ENCODE measurements at places on chromosomes 11 and 22.

GRCh38 chr11:47524291-47524874 lies 28.5 kb downstream of the CELF1 start:
- DNase-seq, result no peak

DNA sequence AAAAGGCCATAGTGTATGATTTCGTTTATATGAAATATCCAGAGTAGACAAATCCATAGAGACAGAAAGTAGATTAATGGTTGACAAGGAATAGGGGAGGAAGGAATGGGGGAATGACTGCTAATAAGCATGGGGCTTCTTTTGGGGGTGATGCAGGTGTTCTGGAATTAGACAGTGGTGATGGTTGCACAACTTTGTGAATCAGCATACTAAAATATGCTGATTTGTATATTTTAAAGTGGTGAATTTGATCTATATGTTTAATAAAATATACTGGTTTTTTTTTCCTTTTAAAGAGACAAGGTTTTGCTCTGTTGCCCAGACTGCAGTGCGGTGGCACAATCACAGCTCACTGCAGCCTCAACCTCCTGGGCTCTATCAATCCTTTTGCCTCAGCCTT lies 6.5 kb upstream of the HORMAD2 start:
- no peak for DNase-seq

GRCh38 chr11:47106798-47107411 lies 69.8 kb downstream of the ARFGAP2 start:
- DNase-seq, result no peak

DNA sequence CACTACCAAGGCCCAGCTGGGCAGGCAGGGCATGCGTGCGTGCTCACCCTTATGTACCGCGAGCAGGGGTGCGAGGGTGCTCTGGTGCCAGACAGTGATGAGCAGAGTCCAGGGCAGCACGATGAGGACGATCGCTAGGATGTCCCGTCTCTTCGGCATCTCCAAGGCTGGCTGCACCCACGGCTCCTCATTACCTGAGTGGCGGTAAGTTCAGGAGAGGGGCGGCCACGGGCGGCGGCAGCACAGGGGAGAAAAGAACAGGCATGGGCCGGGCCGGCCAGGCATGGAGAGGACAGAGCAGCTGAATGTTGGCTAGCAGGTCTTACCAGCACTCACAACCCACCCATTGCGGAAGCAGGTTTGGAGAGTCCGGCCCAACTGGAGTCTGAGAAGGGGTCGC lies 24.5 kb downstream of the B3GAT1 start:
- no peak for DNase-seq

GRCh38 chr22:48959496-48959895 lies 868.2 kb downstream of the BRD1 start:
- DNase-seq, result no peak

- peak; percentile 78 for DNase-seq
These were observed 7.0 kb downstream of the FXYD2 start for GRCh38 chr11:117817368-117818040.

DNA sequence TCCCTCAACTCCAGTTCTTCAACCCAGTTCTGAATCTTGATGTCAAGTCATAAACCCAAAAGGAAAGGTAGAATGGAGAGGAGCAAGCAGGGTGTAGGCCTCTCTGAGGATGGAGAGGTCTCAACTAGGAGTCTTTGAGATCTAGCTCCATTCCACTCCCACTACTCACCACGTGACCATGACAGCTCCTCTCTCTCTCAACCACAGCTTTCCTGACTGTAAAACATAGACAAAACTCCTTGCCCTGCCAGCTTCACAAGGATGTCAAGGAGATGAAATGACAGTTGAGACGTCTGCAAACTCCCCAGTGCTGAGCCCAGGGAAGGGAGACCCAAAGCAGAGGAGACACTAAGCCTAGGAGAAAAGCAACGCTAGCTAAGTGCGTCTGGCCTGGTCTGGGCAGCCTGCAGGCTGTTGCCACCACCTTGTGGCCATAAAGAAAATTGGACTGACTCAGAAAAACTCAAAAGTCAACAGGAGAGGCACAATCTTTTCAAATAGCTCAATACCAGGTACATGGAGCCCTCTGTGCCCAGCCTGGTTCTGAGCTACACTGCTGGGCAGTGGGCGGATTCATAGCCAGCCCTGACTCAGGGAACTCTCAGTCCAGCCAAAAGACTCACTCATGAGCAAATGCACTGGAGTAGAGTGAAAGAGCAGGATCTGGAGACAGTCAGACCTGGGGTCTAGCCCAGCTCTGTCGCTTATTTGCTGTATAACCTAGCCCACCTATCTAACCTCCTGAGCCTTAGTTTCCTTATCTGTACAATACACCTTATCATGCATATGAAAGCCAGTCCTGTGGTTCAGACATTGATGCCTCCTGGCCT lies 3.4 kb downstream of the CLPB start:
- DNase-seq, result peak; percentile 71

DNA sequence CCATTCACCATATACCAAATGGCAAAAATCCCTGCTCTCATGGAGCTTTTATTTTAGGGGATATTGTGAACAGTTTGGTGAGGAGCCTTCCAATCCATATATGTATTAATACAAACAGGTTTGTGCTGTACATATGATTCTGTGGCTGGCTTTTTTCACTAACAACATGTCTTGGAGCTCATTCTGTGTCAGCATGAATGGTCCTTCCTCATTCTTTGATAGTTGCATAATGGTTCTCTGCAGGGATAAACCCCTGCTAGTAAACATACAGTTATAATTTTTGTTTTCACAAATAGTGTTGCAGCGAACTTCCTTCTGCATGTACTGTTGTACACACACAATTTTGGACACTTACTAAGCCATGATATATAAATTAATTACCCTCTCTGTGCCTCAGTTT lies 8.3 kb downstream of the PRR5L start:
- no peak for DNase-seq

DNA sequence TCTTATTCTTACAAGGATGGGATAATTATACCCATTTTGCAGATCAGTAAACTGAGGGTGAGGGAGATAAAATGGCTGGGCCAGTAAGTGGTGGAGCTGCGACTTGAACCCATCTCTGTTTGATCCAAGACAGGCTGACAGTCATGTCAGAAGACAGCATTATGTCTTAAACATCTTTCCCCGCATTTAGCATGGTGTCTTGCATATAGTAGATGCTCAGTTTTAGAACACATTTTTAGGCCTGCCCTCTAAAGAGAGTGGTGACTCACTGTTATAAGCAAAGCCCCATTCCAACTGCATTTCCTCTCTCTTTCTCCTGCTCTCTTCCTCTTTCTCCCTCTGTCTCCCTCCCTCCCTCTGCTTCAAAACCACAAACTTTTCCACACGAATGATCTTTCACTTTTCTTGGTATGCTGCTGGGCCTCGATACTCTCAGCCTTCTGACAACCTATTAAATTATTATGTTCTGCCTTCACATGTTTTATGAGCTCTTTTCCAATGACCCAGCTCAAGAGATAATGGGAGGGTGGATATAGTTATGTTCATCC lies 25.2 kb downstream of the CWC15 start:
- DNase-seq, result peak; percentile 68

- DNase-seq, result peak; percentile 46
These were observed 94.2 kb upstream of the TBCEL start for GRCh38 chr11:120929664-120930154.

GRCh38 chr11:126281245-126281644 lies 1.6 kb upstream of the TIRAP start:
- no peak for DNase-seq

DNA sequence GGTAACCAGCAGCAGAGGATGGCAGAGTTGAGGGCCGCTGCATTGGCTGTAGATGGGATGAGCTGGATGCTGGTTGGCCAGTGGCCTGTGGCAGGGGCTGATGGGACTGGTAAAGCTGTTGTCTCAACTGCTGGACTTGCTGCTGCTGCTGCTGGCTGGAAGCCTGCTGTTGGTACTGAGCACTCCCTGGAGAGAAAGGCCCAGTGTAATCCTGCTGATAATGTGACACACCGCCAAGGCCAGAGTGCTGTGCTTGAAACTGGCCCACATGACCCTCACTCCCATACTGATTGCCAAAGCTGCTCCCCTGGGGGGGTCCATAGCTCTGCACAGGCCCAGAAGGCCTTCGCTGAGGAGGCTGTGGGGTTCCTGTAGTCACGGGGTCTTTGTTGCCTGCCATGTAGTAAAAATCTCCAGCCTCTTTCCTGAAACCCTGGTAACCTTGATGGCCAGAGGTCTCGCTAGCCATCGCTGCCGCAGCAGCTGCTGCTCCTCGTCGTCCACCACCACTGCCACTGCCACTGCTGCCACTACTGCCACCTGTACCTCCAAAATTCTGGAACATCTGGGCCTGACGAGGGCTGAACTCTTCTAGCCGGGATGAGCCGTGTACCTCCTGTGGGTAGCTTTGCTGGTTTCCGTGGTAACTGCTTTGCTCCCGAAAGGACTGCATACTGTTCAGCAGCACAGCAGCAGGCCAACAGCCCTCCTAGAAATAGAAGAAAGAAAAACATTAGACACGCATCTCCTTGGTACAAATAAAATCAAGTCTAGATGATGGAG lies 55.6 kb downstream of the TCF20 start:
- no peak for DNase-seq

- DNase-seq, result peak; percentile 65
These were observed 53.0 kb downstream of the PARVA start for GRCh38 chr11:12430351-12430750.

DNA sequence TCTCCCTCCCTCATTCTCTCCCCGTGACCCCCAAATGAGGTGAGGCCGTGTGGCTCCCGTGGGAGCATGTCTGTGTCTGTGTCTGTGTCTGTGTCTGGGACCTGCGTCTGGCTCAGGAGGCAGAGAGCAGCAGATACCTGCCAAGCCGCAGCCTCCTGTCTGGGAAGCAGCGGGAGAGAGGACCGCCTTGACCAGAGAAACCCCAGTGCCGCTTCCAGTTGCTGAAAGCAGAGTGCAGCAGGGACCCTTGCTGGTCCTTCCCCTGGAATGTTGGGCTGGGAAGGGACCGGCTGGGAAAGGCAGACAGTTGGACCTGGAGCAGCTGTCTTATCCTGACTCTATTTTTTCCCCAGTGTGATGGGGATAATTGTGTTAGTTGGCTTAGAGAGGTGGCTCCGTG lies 525 bp downstream of the CSDC2 start:
- DNase-seq, result peak; percentile 10

GRCh38 chr11:94623120-94623735 lies 56.1 kb downstream of the PIWIL4 start:
- DNase-seq, result peak; percentile 83

DNA sequence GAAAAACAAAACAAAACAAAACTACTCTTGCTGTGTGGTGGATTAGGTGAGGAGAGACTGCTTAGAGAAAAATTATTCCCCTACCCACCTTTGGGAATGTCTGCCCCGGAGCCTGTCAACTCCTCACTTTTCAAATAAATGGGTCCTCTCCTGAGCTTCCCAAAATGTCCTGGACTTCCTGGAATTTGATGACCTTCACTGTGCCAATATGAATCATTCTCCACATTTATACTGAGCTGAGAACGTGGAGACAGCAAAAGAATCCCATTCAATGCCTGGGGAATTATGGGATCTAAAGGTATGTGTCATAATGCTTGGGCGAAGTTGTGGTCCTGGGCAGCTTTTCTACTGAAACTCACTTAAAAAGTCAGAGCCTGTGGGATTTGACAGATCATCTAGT lies 136.8 kb downstream of the KIF18A start:
- no peak for DNase-seq

DNA sequence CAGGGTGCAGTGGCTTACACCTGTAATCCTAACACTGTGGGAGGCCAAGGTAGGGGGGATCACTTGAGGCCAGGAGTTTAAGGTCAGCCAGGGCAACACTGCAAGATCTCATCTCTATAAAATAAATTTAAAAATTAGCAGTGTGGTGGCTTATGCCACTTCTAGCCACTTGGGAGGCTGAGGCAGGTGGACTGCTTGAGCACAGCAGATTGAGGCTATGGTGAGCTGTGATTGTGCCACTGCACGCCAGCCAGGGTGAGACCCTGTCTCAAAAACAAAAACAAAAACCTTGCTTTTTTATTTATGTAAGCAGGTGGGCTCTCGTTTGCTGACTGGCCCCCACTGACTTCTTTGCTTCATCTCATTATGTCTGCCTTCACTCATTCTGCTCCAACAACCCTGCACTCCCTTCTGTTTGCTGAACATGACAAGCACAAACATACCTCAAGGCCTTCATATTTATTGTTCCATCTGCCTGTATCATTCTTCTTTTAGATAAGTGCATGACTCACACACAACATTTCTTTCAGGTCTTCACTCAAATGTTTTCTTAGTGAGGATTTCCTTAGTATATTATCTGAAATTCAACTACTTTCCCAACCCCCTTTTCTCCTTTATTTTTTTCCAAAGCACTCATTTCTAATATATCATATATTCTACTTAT lies 32.4 kb upstream of the CLNS1A start:
- DNase-seq, result peak; percentile 17

GRCh38 chr11:17521106-17521900 lies 22.9 kb downstream of the USH1C start:
- no peak for DNase-seq

DNA sequence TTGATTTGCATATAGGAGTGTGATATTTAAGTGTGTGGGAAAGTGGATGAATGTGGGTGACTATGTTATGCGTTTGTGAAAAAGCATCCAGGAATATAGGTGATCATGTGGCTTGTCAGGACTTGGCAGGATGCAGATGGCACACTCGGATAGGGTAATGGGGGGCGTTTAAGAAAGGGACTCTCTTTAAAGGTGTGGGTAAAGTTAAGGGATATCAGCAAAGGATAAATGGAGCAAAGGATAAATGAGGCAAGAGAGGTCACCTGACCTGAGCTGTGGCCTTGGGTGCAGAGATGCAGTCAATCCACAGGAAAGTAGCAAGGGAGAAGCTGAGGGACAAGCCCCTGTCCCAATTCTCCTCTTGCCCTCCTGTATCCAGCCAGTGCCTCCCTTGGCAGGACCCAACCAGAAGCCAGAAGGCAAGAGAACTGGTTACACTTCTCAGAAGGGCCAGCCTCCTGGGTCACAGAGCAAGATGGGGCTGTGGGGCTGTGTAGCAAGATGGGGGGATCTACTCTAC lies 47.5 kb upstream of the GRAMD1B start:
- no peak for DNase-seq

- DNase-seq, result no peak
These were observed 19.1 kb upstream of the EHD1 start for GRCh38 chr11:64897381-64898075.

- DNase-seq, result peak; percentile 74
These were observed 12.6 kb upstream of the APLNR start for GRCh38 chr11:57249384-57250319.

DNA sequence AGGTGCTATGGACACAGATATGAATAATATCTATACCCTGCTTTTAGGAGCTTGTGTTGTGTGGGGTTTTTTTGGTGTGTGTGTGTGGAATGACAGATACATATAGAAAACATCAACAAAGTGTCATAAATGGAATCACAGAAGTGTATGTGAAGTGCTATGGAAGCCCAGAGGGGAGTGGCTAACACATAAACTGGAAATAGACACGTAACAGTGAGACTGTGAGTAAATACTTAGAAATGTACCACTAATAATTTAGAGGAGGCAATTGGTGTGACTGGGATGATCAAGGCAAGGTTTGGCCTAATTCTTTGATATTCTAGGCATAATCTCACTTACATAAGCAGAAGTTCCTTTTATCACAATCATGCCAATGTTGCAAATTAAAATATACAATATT lies 169.3 kb upstream of the TENM4 start:
- DNase-seq, result no peak

- DNase-seq, result no peak
These were observed 4.1 kb upstream of the CD82 start for GRCh38 chr11:44561275-44561805.

Measured in fibroblast of the aortic adventitia (primary cell).